ENCODE measurements at places on chromosomes 2 and 18.

DNA sequence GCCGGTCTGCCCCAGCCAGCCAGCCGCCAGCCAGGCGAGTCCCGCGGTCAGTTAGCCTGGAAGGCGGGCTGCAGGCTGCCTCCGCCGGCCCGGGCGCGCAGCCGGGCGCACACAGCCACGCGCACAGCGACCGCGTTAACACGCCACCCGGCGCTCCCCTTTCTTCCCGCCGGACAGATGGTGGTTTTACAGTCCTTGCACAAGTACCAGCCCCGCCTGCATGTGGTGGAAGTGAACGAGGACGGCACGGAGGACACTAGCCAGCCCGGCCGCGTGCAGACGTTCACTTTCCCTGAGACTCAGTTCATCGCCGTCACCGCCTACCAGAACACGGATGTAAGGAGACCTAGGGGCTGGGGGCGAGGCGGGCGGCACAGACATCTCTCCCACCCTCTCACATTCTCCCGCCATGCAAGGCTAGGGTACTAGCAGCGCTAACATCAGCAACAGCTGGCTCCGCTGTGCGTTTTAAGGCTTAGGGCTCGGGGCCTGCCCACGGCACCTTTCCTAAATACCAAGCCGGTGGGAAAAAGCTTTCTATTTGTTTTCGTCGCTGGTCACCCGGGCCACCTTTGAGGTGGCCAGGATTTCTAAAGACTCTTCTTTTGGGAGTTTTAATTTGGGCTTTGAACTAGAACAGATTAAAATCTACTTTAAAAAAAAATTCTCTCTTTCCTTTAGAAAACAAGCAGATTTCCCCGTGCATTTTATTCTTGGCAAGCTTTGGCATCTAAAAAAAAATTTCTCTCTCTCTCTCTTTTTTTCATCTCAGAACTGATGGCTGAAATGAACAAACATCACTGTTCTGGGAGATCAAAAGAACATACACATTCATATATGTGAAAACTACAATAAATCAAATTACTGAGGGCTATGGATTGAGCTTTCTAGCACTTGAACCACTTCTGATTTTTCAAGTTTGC lies 2.9 kb downstream of the TBR1 start:
- H3K36me3 ChIP-seq = no peaks in the 10 kb centered on the region
- H3K27me3 ChIP-seq = no peaks in the 10 kb centered on the region
- DNase-seq = no peak
- H3K4me1 ChIP-seq = peaks cover 11% of the 10 kb centered on the region
- no peak overlapping the region for H3K4me3 ChIP-seq

DNA sequence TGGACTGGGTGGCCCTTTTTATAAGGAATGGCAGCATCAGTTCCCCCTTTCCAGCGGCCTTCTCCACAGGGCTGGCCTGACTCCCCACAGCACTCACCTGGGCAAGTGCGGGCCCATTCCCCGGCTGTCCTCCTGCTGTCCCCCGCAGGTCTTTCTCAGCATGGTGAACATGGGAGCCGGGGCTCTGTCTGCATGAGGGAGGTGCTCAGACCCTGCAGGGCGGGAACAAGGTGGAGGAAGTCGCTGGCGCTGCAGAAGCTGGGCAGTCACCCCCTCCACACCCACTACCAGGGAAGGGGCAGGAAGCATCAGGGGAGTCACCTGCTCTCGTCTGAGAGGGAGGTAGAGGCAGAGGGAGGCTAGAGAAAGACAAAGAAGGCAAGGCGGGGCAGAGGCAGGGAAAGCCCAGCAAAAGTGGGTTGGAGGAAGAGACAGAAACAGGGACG lies 12.2 kb downstream of the HES6 start:
- H3K4me3 ChIP-seq = no peak overlapping the region
- H3K27ac ChIP-seq = no peak overlapping the region
- DNase-seq = no peak
- H3K36me3 ChIP-seq = no peaks in the 10 kb centered on the region

GRCh38 chr2:180938451-180938850 lies 42.0 kb upstream of the UBE2E3 start:
- H3K27me3 ChIP-seq = no peaks in the 10 kb centered on the region
- no peaks in the 10 kb centered on the region for H3K36me3 ChIP-seq
- no peak overlapping the region for H3K27ac ChIP-seq
- no peaks in the 10 kb centered on the region for H3K4me1 ChIP-seq
- no peak for DNase-seq

GRCh38 chr2:102187496-102188150 lies 800 bp downstream of the IL1RL2 start:
- no peak overlapping the region for H3K4me3 ChIP-seq
- H3K27ac ChIP-seq = no peak overlapping the region
- H3K4me1 ChIP-seq = no peaks in the 10 kb centered on the region
- no peaks in the 10 kb centered on the region for H3K36me3 ChIP-seq
- DNase-seq = no peak

GRCh38 chr2:98743835-98744234 lies 12.9 kb upstream of the MGAT4A start:
- no peaks in the 10 kb centered on the region for H3K36me3 ChIP-seq
- no peak overlapping the region for H3K27ac ChIP-seq
- no peak overlapping the region for H3K4me3 ChIP-seq
- DNase-seq = no peak

DNA sequence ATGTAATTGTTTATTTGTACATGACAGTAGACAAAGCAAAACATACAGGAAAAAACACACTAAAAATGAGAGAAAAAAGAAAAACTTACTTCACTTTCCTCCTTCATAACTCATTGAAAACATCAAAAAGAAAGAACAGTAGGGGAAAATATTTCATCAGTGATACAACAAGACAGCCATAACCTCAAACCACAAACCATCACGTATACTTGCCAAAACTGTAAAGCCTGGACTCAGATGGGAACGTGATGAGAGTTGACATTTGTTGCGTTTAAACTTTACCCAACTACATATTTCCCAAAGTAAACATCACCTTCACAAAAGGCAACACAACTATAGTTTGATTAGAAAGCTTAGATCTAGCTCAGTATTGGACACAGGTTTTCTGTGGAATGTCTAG lies 278.2 kb upstream of the COL3A1 start:
- H3K36me3 ChIP-seq = no peaks in the 10 kb centered on the region
- H3K4me3 ChIP-seq = no peak overlapping the region
- H3K27ac ChIP-seq = no peak overlapping the region

GRCh38 chr2:193270816-193271215 lies 1076.1 kb upstream of the TMEFF2 start:
- H3K27ac ChIP-seq = no peak overlapping the region
- H3K27me3 ChIP-seq = no peaks in the 10 kb centered on the region
- no peaks in the 10 kb centered on the region for H3K36me3 ChIP-seq

DNA sequence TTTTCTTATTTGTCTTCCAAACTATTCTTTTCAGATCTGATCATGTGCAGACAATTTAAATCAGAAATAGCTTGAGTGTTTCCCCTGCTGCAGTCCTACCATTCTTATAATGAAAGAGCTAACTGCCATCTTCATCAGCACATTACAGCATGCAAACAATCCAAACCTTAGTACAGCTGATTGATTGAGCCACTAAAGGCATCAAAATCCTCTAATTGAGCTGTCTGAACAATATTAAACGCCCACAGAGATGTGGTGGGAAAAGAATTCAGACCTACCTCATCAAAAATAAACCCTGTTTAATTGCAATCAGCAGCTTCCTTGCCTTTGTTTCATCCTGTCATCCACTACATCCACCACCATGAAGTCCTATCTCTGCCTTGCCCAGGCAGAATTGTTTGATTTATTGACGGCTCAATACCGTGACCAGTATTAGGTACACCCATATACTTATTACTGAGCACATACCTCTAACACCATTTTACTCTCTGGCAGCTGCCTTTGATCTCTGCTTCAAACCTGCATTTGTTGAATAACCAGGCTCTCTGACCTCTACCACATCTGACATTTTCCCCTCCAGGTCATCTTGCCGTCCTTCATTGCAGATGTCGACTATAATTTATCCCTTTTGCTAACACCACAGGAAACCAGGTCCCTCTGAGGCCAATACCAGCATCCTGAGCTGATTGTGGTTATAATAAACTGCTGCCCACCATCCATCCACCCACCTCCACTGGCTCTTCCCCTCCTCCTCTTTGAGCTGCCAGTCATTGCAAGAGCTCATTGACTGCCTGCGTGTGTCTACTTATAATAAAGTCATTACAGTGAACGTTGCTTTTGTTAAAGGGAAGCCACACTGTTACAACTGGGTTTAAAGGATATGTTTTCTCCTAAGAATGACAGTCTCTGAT lies 78.5 kb downstream of the RBM43 start:
- no peak overlapping the region for H3K27ac ChIP-seq
- H3K36me3 ChIP-seq = no peaks in the 10 kb centered on the region
- H3K27me3 ChIP-seq = peaks cover 2% of the 10 kb centered on the region

DNA sequence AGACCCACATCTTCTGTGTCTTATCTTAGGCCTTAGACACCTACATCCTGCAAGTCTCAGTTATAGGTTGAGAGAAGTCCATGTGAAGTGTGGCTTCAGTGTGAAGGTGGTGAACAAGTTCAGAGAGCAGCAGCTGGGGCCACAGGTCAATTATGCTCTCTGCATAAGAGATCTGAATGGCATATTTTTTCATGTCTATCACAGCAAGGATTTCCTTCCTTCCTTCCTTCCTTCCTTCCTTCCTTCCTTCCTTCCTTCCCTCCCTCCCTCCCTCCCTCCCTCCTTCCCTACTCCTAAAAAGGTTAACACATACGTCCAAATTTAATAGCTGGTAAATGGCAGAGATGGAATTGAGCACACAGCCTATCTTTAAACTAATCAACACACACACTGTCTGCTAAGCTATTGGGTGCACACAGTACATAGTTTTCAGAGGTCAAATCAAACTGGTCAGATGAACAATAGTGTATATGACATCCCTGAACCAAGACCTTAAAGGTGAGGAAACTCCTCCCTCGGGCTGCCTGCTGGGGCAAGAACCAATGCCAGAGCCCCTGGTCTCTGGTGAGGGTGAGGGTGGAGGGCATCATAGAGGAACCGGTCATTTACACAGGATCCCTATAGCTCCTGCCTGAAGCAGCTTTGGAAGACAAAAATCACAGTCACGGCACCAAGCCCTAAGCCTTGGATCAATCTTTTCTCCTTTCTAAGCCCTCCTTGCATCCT lies 240.9 kb downstream of the ICOS start:
- DNase-seq = no peak
- H3K27ac ChIP-seq = no peak overlapping the region
- H3K4me3 ChIP-seq = no peak overlapping the region
- H3K36me3 ChIP-seq = no peaks in the 10 kb centered on the region

- H3K27me3 ChIP-seq = no peaks in the 10 kb centered on the region
- DNase-seq = no peak
- H3K4me3 ChIP-seq = no peak overlapping the region
- no peaks in the 10 kb centered on the region for H3K4me1 ChIP-seq
Observed at GRCh38 chr2:137522620-137523011, 441.7 kb upstream of the HNMT start.

- H3K27me3 ChIP-seq = no peaks in the 10 kb centered on the region
- no peaks in the 10 kb centered on the region for H3K4me1 ChIP-seq
- no peak overlapping the region for H3K4me3 ChIP-seq
- DNase-seq = no peak
Observed at GRCh38 chr18:72427721-72428120, 116.4 kb downstream of the CBLN2 start.

DNA sequence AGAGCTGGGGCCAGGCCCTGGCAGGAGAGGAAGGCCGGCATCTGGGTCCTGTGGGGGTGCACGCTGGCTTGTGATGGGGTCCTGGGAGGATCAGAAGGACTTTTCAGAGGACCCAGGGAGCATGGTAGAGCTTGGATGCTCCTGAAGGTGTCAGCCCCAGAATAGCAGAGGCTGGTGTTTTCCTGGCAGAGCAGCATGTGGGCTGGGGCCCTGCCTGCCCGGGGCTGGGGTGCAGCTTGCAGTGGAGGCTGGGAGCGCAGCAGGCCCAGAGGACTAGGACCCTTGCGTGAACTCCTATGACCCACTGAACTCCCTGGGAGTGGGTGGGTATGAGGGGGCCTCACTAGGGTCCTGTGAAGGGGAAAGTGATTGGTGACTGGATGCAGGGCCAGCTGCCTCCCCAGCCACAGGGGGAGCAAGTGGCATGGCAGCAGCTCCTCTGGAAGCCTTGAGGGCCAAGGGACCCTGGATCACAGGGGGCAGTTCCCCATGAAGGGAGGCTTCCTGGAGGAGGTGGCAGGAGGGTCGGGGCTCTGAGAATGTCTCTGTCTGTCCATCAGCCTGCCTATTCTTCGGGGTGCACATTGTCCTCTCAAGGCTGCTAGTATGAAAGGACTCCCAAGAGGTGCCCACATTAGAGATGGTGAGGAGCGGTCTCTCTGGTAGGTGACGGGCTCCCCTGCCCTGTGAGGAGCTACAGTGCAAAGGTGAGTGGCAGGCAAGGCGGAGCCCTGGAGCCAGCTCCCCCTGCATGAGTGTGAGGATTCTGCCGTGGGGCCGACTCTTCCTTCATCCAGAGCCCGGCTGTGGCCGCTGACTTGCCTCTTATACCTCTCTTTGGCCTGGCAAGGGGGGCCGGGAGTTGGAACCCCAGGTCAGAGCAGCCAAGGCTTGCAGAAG lies 249.0 kb downstream of the DYSF start:
- peaks cover 6% of the 10 kb centered on the region for H3K27me3 ChIP-seq
- no peaks in the 10 kb centered on the region for H3K4me1 ChIP-seq
- H3K4me3 ChIP-seq = no peak overlapping the region
- no peak overlapping the region for H3K27ac ChIP-seq
- DNase-seq = no peak

GRCh38 chr2:10157293-10157692 lies 34.8 kb downstream of the RRM2 start:
- H3K4me3 ChIP-seq = no peak overlapping the region
- no peaks in the 10 kb centered on the region for H3K36me3 ChIP-seq
- H3K4me1 ChIP-seq = no peaks in the 10 kb centered on the region
- no peak overlapping the region for H3K27ac ChIP-seq

DNA sequence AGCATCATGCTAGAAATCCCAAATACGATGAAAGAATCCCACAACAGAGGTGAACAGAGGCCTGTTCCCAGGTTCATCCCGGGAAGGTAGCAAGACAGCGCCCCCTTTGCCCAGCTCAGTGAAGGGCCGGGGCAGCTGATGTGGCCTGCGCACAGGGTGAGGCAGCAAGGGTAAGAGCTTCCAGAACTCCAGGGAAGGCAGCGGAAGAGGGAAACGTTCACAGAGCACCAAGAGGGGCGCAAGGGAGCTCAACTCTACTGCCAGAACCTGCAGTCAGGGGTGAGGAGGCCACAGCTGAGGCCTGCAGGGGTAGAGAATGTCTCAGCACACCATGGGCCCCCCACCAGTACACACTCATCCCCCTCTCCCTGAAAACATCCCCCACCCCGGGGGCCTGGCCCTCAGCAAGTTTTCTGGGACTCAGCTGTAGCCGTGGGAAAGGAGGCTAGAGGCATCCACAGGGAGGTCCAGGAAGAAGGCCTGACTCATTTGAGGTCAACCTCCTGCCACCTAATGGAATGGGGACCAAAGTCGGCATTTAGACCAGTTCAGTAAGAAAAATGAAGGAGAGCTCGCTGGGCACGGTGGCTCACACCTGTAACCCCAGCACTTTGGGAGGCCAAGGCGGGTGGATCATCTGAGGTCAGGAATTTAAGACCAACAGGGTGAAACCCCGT lies 95.6 kb upstream of the ASAP2 start:
- H3K4me3 ChIP-seq = no peak overlapping the region
- DNase-seq = no peak
- H3K36me3 ChIP-seq = no peaks in the 10 kb centered on the region
- no peaks in the 10 kb centered on the region for H3K4me1 ChIP-seq
- H3K27ac ChIP-seq = no peak overlapping the region
- H3K27me3 ChIP-seq = no peaks in the 10 kb centered on the region

- DNase-seq = no peak
- peaks cover 17% of the 10 kb centered on the region for H3K36me3 ChIP-seq
- H3K27ac ChIP-seq = no peak overlapping the region
- H3K4me3 ChIP-seq = no peak overlapping the region
- H3K27me3 ChIP-seq = no peaks in the 10 kb centered on the region
- H3K4me1 ChIP-seq = peaks cover 27% of the 10 kb centered on the region
Observed at GRCh38 chr2:208256192-208256782, 1.4 kb upstream of the IDH1 start.

GRCh38 chr18:9890196-9890595 lies 4.4 kb downstream of the TXNDC2 start:
- H3K4me3 ChIP-seq = no peak overlapping the region
- H3K36me3 ChIP-seq = no peaks in the 10 kb centered on the region
- H3K27me3 ChIP-seq = no peaks in the 10 kb centered on the region

All from Karpas-422 (cell line).